Amniotic stem cell (primary cell): ENCODE measurements at places on chromosomes 5 and 9.

DNA sequence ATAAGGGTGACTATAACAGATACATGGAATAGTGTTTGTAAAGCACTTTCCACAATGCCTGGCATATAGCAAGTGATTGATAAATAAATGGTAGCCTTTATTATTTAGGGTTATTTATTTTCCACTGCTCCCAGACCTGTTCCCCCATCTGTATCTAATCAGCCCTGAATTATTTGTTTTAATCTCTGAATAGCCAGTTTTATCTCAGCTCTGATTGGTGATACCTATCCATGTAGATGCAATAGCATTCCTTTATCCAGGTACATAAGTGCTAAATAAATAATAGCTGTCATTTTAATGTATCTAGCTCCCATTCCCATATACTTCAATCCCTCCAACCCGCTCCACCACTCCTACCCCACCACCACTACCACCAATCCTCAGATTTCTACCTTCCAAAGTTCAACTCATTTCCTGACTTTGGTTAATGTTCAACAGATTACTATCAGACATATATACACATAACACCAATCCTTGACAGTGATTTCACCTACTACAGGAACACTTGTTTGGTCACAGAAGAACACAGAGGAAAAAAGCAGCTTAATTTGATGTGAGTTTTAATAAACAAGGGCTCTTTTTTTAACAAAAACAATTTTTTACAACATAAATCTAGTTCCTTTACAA lies 14.0 kb downstream of the PRKAA1 start:
- no peak for DNase-seq

- DNase-seq, result no peak
Measured at GRCh38 chr5:37889612-37890317, 49.9 kb upstream of the GDNF start.

- no peak for DNase-seq
Measured at GRCh38 chr9:35814106-35814840, 569 bp downstream of the HINT2 start.

DNA sequence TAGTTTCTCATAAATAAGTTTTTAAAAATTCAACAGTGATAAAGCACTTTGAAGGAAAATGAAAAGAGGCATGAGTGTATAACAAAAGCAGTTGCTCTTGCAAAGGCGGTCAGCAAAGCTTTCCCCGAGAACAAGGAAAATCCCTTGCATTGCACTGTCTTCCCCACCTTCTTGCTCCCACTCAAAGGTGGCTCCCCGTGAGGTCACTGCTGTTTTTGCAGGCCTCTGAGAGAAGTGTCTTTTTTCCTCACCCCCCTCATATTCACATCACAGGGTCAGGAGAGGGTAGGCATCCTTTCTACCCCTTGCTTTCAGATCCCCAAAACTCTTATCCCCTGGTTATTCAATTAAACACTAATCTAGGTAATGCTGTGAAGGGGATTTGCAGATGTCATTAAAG lies 15.2 kb upstream of the SLC36A1 start:
- DNase-seq, result no peak

DNA sequence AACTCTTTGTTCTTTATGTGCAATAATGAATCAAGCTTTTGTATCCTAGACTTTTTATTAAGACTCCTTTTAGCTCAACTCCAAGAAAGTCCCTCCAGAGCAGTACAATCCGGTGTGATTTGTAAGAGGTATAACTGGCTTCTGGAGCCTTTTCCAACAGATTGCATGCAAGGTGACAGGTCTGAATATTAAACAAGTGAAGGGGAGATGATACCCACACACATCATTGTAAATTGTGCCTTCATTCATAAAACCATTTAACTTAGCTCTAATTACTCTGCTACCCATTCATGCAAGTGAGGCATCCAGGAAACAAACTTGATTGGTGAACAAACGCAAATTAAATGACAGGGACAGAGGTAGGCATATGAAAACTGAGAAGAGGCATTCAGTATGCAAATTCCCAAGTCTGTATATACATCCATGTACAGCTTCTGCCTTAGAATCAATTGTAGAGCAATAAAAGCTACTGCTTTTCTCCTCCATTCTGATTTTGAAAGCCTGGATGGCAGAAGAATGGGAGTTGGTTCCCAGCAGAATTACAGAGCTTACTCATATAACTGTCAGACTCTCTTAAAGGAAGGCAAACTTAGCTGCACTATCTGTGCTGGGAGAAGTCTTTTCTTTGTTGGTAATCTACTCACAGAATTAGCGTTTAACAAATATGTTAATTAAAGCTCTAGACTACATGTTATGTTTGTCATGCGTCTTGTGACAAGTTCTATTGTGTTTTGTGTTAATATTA lies 261.0 kb upstream of the CDH6 start:
- DNase-seq, result no peak

DNA sequence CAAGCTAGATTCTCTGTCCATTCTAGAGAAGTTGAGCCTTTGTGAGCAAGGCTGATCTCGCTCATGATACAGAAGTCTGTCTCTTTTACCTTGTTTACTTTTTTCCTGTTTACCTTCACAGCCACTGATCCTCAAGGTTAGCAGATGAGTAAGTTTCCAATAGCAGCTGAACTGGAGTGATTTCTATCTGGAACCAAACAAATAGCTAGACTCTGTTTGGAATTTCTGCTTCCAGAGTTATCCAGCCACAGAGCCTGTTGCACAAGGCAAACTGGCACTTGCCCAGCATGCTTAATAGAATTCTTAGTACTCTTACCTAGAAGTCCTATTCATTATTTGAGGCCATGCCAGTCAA lies 12.8 kb upstream of the PANK3 start:
- DNase-seq, result no peak
